ENCODE measurements at places on chromosomes 2 and 18.

GRCh38 chr2:23384551-23385343 lies at the start of gene KLHL29:
Gene KLHL29, plus strand, starts transcription at chr2:23385179. Its CDS starts 177,018 bp downstream, at chr2:23562197.
- no peak for DNase-seq

DNA sequence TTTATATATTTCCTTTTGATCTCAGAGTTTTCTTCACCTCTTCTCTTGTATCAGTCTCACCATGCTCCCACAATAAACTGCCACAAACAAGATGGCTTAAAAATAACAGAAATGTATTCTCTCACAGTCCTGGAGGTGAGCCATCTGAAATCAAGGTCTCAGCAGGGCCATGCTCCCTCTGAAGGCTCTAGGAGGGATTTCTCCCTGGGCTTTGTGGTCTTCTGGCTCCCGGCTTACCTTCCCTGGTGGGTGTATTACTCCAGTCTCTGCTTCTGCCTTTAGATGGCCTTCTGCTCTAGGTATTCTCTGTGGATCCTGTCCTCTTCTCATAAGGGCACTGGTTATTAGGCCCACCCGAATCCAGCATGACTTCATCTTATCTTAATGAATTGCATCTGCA lies 994.7 kb upstream of the POU3F3 start:
- no peak for DNase-seq

- DNase-seq = no peak
Measured at GRCh38 chr2:195961873-195962272, 106.8 kb downstream of the DNAH7 start.

DNA sequence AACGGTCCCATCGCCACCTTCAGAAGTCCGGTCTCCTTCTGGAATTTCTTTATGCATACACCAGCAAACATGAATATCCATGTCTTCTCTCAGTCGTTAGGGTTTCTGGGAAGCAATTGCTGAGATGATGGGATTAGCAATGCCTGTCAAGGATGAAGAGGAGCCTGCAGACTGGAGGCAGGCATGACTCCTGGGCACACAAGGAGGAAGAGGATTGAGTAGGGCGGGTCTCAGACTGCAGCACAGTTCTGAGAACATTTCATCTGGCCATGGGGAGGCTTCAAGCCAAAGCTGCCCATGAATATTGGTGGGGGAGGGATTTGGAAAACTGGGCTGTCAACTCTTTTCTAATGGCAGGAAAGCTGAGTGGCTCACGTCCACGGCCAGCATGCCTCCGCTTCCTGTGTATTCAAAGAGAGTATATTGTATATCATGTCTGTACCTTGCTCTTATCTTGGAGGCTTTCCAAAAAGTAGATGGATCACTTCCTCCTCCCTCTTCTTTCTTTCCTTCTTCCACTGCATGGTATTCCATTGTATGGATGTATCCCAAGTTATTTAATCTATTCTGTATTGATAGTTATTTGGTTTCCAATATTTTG lies 24.5 kb downstream of the MC2R start:
- DNase-seq = no peak

DNA sequence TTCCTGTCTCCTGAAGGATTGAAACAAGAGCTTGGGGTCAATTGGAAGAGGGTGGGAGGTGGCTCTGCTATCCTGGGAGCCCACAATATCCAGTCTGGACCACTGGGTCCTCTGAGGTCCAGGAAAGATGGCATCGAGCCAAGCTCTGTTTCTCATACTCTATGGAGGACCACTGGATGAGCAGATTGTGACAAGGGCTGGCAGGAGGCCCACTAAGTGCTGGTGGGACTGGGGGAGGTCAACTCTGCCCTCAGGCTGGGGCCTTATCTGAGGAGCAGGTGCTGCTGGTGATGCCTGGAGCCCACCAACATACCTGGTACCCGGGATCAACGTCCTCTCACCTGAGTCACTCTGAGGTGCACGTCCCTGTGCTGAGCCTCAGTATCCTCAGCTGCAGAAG lies 142.4 kb downstream of the NDUFA10 start:
- no peak for DNase-seq

GRCh38 chr2:3651691-3652648 lies 6.0 kb upstream of the ALLC start:
- peak; percentile 90 for DNase-seq

- DNase-seq = no peak
Measured at GRCh38 chr2:217705461-217705860, 297.3 kb downstream of the TNS1 start.

DNA sequence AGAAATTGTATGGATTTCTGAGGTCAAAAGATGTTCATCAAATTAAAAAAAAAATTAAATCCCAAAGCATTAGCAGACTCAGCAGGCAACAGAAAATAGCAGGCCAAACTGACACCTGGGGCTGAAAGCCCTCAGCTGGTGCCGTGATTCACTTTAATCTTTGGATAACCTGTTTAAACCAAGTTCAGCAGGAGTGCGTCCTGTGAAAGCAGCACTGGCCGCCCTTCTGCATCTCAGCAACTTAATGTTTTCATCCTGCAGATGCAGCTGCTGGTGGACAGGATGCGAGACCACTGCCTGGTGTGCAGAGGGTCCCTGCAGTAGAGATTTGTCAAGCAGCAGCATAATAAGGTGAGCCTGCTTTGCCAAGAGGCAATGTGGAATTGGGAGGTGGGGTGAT lies 41.2 kb downstream of the CCDC68 start:
- DNase-seq = no peak

GRCh38 chr2:217629347-217629746 lies 373.4 kb downstream of the TNS1 start:
- DNase-seq = no peak

GRCh38 chr2:217371781-217372213 lies 511.9 kb upstream of the TNP1 start:
- DNase-seq = peak; percentile 5

DNA sequence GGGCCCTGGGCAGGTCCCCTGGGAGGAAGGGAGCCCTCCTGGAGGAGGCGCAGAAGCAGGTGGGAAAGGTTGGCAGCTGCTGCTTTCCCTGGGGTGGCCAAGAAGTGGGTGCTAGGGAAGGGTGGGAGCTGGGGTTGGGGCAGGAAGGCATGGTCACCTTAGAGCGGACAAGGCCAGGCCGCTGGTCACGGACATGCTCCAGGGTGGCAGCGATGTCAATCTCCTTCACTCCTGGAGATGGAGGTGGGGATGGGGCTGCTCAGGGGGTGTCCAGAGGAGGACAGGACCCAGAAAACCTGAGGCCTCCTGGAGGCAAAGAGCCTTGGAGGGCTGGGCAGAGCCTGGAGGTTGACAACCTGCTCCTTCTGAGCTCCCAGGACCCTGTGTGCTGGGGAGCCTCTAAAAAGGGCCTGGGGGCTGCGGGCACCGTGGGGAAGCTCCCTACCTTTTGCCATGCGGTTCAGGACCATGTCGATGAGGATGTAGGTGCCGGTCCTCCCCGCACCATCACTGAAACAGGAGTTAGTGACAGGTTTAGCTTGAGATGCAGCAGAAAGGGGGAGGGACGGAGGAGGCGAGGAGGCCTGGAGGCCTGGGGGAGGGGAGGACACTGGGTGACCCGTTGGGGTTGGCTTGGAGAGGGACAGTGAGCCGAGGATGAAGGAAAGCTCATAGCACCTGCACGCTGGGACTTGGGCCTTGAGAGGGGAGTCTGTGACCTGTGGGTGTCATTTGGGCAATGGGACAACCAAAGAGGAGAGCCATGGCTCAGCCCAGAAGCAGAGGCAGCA lies 11.4 kb downstream of the DNAJB2 start:
- DNase-seq = no peak

DNA sequence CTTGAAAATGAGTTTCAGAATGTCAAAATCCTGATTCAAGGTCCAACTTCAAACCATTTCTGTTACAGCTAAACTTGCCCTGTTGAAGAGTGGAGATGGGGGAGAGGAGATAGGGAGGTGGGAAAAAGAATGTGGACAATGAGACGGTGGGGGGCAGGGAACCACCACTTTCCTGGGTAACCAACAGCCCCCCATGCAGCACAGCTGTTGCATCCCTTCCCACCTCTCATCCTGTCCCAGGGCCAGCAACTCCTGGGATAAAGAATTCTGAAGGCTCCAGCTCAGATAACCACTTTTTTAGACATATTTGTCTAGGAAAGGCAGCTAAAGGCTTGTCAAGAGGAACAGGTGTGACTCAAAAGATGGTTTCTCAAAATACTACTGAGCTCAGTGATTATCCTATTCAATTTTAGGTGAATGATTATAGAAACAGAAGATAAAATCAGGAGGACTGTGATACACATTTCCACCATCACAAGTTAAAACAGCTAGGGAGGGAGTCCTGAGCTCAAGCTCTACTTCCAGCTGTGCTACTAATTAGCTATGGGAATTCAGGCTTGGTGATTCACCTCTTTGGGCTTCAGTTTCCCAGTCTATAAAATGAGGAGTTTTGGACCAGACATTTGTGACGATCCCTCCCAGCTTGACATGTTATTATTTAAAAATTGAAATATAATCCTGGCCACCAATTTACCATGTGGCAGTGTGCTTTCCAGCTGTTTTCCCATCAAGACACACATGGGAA lies 36.3 kb downstream of the HDHD2 start:
- DNase-seq = no peak
